Right cardiac atrium (tissue), 5 donors: ENCODE measurements at places on chromosomes 1 and 21.

DNA sequence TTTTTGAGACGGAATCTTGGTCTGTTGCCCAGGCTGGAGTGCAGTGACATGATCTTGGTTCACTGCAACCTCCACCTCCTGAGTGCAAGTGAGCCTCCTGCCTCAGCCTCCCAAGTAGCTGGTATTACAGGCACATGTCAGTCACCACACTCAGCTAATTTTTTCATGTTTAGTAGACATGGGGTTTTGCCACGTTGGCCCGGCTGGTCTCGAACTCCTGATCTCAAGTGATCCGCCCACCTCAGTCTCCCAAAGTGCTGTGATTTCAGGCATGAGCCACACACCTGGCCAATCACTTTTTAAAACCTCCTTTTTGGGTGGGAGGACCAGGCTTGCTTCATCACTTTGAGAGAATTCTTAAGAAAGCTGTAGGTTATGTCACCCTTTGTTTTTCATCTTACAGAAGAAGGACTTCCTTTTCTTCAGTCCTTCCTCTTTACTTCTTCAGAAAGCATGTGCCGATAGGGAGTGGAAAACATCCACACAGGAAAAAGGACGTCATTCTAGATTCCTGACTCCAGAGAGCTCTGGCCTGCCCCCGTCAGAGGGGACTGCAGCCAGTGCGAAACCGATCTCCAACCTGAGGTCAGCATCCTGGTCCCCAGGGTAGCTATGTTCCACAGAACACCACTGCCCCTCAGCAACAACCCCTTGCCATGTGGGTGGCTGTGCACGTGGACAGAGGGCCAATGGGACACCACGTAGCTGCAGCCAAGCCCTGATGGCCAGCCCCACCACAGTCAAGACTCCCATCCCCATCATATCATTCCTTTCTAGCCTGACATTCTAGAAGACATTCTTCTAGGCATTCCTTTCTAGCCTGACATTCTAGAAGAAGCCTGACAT, 21.9 kb downstream of the NCF2 start:
- peak; percentile 36 for DNase-seq

- no peak for DNase-seq
These were observed 15.8 kb downstream of the PRXL2B start for GRCh38 chr1:2602311-2602835.

GRCh38 chr1:97640677-97641076, 280.2 kb downstream of the DPYD start:
- no peak for DNase-seq

GRCh38 chr1:26012864-26013263, 8.7 kb upstream of the EXTL1 start:
- no peak for DNase-seq

- DNase-seq = no peak
These were observed 685 bp downstream of the RIMKLA start for GRCh38 chr1:42381280-42381673.

DNA sequence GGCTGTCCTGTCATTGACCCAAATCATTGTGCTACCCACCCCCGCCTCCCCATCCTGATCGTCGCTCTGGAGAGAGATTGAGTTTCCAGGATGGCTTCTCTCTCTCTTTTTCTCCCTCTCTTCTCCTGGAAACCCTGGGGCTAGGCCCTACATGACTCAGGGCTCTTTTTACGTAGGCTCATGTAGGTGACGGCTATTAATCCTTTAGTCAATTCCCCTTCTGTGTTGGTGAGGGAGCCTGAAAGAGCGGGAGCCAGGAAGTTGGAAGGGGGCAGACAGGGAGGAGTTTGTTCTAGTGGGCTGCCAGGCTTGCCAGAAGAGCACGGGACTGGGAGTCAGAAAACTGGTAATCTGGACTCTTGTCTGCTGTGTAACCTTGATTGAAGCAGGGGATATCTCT, 9.7 kb downstream of the ATP2B4 start:
- peak; percentile 55 for DNase-seq

GRCh38 chr1:23343221-23344110, 618 bp downstream of the HNRNPR start:
- no peak for DNase-seq

DNA sequence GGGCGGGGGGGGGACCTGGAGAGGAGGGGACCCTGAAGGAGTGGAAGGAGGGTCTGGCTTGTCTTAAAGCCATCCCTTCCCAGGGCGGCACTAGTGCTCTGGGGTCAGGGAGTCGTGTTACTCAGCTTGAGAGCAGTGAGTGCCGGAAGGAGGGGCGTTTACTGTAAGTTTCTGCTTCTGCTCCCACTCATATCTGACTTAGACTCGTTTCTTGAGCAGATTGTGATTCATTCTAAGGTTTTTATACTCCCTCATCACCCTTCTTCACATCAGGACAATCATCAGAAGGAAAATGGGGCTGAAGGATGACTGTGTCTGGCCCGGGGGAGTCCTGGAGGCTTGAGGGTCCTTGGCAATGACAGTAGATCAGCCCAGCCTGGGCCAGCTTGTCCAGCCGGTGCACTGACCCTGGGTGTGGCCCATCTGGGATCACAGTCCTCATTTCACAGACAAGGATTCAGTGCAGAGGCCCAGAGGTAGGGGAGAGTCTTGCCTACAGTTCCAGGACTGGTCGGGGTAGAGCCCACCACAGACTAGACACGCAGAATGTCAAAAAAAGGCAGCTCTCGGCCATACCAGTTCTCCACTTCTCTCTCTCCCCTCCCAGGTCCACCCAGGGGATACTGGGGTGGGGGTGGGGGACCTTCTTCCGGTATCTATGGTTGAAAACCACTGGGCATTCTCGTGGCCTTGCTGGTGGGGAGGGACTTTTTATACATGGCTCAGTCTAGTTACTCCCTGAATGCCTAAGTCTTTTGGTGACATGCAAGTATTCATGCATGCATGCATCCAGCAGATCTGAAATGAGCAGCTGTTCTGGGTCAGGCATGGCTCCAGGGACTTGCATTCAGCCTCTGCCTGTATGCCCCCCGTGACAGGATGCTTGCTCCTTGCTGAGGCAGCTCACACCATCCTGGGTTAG, 5.1 kb downstream of the TNFRSF8 start:
- no peak for DNase-seq

DNA sequence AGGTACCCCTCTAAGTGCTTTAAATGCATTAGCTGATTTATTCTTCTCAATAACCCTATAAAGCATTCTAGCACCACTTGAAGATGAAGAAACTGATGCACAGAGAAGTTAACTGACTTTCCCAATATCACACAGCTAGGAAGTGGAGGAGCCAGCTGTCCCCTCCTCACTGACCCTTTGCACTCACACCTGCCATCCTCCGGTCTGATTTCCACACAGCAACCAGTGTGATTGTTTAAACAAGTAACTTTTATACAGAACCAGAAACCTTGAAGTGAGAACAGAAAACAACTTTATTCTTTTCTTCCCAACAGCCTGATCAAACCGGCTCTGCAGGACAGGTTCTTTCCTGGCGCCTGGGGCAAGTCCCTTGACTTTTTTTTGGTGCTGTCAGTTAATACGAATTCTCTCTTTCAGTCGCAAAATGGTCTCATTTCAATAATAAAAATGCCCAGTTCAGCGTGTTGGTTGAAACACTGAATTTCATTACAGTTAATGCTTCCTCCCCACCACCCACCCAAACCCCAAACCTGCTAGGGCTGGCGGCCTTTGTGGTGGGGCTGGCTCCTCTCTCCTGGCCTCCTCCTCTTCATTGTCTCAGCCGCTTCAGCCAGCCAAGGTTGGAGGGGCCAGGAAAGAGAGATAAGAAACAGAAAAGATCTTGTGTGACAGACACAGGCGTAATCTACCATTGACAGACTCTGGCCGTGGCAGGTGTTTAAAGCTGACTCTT, 26.4 kb upstream of the EEIG2 start:
- DNase-seq = no peak

DNA sequence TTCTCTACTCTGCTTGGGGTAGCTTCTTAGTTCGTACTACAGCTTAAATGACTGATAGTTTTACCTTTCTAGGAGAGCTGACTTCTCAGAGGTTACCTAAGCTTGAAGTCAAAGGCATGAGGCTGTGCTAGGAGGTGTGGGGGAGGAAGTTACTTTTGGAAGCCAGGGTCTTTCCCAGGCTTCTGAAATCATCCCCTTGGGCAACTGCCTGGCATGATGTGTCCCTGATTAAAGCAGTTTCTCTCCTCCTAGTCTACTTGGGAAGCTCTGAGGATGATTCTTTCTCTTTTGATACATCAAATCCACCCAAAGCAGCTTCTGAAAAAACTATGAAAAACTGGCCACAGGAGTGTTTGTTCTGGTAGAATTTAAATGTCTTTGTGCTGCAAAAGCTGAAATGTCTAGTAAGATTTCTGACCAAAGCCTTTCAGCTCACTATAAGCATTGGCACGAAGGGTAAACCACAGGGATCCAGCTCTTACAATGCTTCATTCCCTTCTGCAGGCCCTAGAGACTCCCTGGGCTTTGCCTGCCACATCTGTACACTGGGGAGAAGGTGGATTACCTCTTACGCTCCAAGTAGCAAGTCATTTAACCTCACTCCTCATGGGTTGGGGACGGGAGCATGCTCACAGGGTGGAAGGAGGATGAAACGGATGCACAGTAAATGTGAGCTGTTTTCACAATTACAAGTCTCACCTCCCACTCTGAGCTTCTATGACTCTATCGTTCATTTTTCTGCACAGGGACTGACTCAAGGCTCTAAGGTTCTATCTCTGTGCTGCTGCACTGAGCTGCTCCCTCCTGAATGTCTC, 59.6 kb downstream of the RUNX1 start:
- DNase-seq = no peak

DNA sequence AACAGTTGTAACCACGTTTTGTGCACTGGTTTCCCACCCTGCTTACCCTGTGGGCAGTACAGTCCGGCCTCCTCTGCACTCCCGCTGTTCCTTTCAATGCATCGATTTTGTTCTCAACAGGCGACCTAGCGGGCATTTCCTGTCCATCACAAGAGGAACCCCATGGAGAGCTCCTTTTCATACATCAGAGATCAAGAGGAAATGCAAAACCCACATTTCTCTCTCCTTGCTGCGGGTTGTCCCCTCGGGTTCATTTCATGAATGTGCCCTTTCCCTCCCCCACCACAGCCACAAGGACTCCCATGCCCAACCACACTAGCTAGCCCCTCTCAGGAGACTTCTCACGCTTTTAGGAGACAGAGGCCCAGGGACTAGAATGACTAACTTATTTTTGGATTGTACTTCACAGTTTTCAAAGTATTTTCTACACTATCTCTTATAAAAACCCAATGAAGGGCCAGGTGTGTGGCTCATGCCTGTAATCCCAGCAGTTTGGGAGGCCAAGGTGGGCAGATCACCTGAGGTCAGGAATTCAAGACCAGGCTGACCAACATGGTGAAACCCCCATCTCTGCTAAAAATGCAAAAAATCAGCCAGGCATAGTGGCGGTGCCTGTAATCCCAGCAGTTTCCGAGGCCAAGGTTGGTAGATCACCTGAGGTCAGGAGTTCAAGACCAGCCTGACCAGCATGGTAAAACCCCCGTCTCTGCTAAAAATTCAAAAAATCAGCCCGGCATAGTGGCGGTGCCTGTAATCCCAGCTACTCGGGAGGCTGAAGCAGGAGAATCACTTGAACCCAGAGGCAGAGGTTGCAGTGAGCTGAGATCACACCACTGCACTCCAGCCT, 18.4 kb downstream of the ATP1A4 start:
- DNase-seq = no peak

- DNase-seq = peak; percentile 72
These were observed 1.2 kb downstream of the LBR start for GRCh38 chr1:225426395-225427234.

DNA sequence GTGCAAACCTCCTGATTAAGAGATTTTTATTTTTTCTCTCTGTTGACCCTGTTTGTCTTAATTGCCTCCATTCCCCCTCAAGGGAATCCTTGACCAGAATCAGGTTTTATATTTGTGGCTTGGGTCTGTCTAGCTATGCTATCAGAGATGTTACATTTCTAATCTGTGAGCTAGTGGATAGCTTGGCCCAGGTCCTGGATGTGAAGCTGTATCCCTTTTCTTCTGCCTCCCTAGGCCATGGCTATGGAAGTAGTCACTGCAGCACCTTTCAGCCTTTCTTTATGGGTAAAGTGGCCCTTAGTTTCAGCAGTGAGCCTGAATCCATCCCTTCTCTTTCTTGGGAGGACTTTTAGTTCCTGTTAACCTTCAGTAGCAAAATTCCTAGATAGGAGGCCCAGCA, 17.0 kb upstream of the ANGEL2 start:
- DNase-seq = no peak

DNA sequence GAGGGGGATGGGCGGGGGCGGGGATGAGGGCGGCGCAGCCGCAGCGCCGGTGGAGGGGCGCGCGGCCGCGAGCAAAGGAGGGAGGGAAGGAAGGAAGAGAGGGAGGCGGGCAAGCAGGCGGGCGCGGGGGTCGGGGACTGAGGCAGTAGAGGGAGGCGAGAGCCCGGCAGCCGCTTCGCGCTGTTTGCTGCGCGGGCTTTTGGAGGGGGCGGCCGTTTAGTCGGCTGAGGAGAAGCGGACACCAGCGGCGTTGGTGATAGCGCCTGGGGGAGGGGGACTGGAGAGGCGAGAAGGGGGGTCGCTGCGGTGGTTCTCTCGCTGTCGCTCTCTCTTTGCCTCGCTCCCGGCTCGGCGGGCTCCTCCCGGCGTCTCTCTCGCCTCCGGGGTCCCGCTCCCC, at the start of gene HS2ST1:
Gene HS2ST1 (plus strand): TSS at position 35 of the 397 bp plus-strand sequence.
- no peak for DNase-seq

DNA sequence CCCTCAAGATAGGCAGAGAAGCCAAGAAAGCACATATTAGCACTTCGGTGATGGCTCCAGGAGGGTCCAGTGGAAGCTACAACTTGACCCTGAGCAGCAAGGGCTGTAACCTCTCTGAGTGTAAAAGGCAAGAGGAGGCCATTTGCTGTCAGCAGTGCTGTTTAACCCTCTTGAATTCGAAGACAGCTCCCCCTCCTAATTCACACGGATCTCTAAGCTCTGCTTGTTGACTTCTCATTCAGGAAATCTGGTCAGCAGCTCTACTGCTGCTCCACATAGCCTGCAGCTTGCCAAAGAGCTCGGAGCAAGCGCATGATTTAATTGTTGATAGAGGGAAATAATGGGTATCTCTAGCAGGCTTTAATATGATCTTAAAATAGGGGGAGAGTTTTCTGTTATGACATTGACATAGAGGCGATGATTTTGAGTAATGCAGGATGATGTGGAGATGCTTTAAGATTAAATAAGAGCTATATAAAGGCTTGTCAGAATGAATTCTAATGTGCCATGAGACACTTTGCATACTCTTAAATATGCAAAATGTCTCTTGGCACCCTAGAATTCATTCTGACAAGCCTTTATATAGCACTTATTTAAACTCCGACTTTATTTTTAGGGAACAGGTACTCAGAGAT, 79.4 kb upstream of the USH2A start:
- no peak for DNase-seq

DNA sequence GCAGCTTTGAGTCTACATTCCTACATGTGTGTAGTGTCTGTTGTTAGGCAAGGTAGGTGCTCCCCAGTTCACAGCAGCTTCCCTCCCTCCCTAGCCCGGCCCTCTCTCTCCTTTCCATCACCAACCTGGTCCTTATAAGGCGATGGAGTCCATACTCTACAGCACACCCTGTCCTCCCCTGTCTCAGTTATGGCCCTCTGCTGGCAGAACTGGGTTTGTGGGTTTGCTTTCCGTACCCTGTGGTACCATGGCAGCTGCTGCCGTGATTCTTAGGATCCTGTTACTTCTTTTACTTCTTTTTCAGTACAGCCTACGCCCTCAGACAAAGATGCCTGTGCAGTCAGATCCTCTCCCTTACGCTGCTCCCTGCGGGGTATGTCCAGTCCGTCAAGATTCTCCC, 31.7 kb downstream of the AK5 start:
- DNase-seq = no peak
